ENCODE measurements at places on chromosomes 1 and 21.

DNA sequence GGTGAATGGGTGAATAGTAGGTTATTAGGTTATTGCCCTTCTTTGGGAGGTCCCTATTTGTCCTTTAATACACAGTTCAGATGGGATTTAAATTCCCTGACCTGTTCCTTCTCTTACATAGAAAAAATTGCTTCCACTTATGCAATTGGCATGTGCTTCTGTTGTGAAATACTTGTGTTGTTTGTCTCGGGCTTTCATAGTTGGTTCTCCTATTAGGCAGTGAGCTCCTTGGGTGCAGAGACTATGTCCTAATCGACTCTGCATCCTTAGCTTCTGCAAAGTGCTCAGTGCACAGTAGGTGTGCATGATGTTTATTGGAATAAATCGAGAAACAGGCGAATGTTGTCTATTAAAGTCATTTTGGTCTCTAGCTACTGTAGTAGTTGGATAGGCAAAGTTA is 1.3 kb upstream of the PDE4B start:
- peak; percentile 70 for DNase-seq

GRCh38 chr1:221626041-221626440 is 115.8 kb downstream of the DUSP10 start:
- DNase-seq: no peak

GRCh38 chr21:38913893-38914527 is 108.3 kb downstream of the ETS2 start:
- DNase-seq: no peak

- peak; percentile 7 for DNase-seq
Measured at GRCh38 chr1:239550178-239550577, 163.8 kb downstream of the CHRM3 start.

GRCh38 chr1:38009088-38009840 is 3.3 kb upstream of the UTP11 start:
- DNase-seq: peak; percentile 97

- DNase-seq: peak; percentile 81
Measured at GRCh38 chr21:45138199-45139002, 64.0 kb downstream of the ADARB1 start.

DNA sequence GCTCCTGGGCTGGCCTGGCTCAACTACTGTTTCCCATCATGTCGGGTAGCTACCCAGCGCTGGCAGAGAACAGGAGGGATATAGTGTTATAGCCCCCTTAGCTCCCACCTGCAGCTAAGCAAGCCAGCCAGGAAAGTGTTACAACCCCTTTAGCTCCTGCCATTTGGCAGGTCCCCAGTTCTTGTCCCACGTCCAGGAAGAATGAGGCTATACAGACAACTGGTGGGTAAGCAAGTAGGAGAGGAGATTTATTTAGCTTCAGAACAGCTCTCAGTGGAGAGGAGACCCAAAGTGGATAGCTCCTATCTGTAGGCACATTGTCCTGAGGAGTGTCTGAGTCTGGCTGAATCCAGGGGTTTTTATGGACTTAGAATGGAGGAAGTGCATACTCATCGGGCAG is 741.1 kb upstream of the B3GALT2 start:
- DNase-seq: no peak

- DNase-seq: peak; percentile 24
Measured at GRCh38 chr1:218164111-218164929, 120.8 kb upstream of the RRP15 start.
